Pancreas (tissue), 10 donors: ENCODE measurements at places on chromosomes 6 and 20. TPM values are rescaled to one million over a fixed set of nuclear protein-coding genes. Genes with fewer than 3 reads are reported as not detected.

- H3K27me3 ChIP-seq, result no peaks in the 10 kb centered on the region
- peak; percentile 25 for DNase-seq
- H3K36me3 ChIP-seq, result no peaks in the 10 kb centered on the region
- peak overlapping the region; percentile 57 for H3K4me3 ChIP-seq
- H3K27ac ChIP-seq, result no peak overlapping the region
- H3K4me1 ChIP-seq, result peaks cover 8% of the 10 kb centered on the region
Observed at GRCh38 chr6:10719296-10719963, 3.4 kb upstream of the TMEM14C start.

The JPH2 gene
- 0.09 TPM for total RNA-seq

GRCh38 chr20:23268792-23269354 lies 81.7 kb upstream of the NXT1 start:
- no peak overlapping the region for H3K4me3 ChIP-seq
- H3K36me3 ChIP-seq, result no peaks in the 10 kb centered on the region
- H3K4me1 ChIP-seq, result no peaks in the 10 kb centered on the region

The CST2 gene
- total RNA-seq, result not detected

- no peaks in the 10 kb centered on the region for H3K4me1 ChIP-seq
- no peak overlapping the region for H3K4me3 ChIP-seq
- no peak overlapping the region for H3K27ac ChIP-seq
- no peaks in the 10 kb centered on the region for H3K27me3 ChIP-seq
- no peaks in the 10 kb centered on the region for H3K36me3 ChIP-seq
Observed at GRCh38 chr6:155100087-155100486, 105.0 kb downstream of the TIAM2 start.

GRCh38 chr6:21084656-21085055 lies 508.9 kb upstream of the SOX4 start:
- no peaks in the 10 kb centered on the region for H3K36me3 ChIP-seq
- DNase-seq, result no peak
- H3K4me1 ChIP-seq, result no peaks in the 10 kb centered on the region
- no peak overlapping the region for H3K4me3 ChIP-seq
